ENCODE measurements at places on chromosomes 4 and X. TPM values are rescaled to one million over a fixed set of nuclear protein-coding genes. Genes with fewer than 3 reads are reported as not detected.
A peak's percentile ranks its signal among the peaks of the same experiment; 100 is the strongest.

The ARL13A gene
- total RNA-seq = not detected

The TENM3 gene
- total RNA-seq = 16.3 TPM

The HTN3 gene
- total RNA-seq = not detected

GRCh38 chrX:151006410-151007109 is 23.4 kb downstream of the HMGB3 start:
- DNase-seq = no peak

- DNase-seq = no peak
Measured at GRCh38 chrX:143934542-143934941, 50.7 kb downstream of the UBE2NL start.

GRCh38 chrX:16466640-16467432 is 183.1 kb upstream of the S100G start:
- DNase-seq = peak; percentile 60

- no peak for DNase-seq
Measured at GRCh38 chr4:118734491-118735205, 49.5 kb downstream of the METTL14 start.

- peak; percentile 79 for DNase-seq
Measured at GRCh38 chr4:168528131-168528949, 31.5 kb downstream of the PALLD start.

DNA sequence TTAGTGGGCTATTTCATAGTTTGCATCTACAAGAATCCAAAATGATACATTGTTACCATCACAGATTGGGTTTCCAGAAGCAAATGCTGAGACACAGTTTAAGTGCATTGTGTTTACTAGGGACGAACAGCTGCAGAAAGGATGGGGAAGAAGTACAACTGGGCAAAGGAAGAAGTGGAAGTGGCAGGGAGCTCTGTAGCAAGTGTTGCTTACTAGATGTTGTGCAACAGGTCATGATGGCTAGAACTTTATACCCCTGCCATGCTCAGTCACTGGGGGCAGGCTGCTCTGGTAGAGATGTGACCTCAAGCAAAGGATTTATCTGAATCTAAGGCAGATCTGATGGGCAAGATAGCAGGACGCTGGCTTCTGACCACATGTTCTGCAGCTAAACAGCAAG is 76.1 kb upstream of the EMCN start:
- no peak for DNase-seq

- DNase-seq = peak; percentile 84
Measured at GRCh38 chrX:48631376-48632090, 34.2 kb downstream of the WDR13 start.

All from GM23248 (cell line).